Stimulated activated CD4-positive, alpha-beta T cell treated with anti-CD3 and anti-CD28 coated beads, TNF-alpha, amount 100 ng/mL, for 1 hour (primary cell): ENCODE measurements at places on chromosomes 13 and 19.

GRCh38 chr13:113142876-113143275 lies 15.6 kb upstream of the PROZ start:
- no peak for DNase-seq

- no peak for DNase-seq
These were observed 1.2 kb downstream of the RANBP3 start for GRCh38 chr19:5976768-5977167.

- DNase-seq: no peak
These were observed 16.6 kb downstream of the POU4F1 start for GRCh38 chr13:78586706-78587105.

- DNase-seq: no peak
These were observed 5.9 kb upstream of the GPR18 start for GRCh38 chr13:99264051-99264450.

DNA sequence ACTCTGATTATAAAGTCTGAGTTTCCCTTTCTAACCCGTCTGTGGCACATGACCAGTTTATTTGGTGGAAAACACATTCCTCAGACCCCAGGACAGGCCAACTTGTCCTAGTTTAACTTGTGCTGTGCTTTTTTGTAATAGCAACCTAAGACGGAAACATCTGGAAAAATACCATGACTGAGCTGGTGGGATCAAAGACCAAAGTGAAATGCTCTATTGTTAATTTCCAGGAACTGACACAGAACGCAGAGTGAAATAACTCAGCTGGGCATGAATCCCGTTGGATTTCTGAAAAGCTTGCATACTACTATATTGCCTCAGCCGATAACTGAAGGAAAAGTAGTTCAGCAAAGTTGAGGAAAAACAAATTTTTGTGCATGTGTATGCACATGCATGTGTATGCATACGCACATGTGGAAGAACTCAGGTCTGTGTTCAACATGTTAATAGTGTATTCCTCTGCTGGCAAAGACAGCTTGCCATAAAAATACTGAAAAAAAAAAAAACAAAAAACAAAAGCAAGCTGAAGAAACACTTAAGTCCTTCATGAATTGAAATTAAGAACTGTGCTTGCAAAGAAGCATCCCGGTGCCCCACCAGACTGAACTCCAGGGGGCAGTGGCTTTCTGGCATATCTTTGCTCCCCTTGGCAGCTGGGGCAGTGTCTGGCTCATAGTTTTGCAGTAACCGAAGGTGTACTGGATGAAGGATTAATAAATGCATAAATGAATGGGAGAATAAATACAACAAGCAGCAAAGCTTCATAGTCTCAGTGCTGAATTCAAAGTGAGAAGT lies 187.8 kb downstream of the LHFPL6 start:
- no peak for DNase-seq

DNA sequence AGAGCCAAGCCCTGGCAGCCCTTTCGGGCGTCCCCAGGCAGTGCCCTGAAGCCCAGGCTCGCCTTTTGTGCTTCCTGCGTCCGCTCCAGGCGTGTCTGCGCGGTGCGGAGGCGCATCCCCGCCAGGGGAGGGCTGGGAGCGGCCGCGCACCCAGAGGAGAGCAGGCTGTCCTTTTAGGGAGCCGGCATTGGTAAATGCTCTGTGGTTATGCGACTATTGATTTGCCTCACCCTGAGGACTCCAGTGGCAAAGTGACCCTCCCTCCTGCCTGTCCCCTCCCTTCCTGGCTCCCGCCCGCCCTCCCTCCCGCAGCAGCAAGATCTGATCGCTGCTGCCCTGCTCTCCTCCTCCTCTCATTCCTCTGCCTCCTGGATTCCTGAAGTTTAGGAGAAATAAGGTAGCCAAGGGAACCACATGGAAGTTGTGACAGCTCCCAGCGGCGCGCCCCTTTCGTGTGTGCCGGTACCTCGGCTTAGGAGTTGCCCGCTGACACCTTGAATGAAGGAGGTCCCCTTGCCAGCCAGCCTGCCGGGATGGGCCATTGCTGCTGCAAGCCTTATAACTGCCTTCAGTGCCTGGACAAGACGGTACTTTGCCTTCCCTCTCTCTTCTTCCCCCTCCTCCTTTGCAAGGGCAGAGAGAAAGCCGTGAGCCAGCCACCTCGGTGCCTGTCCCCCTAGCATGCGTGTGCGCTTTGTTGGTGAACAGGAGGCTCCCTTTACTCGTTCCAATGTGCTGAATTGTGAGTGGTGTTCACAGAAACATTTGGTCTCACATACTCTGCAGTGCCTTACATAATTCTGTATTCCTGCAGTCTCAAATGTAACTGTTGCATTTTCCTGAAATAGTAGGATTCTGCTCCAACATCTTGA lies 166.9 kb downstream of the SLC7A1 start:
- no peak for DNase-seq

DNA sequence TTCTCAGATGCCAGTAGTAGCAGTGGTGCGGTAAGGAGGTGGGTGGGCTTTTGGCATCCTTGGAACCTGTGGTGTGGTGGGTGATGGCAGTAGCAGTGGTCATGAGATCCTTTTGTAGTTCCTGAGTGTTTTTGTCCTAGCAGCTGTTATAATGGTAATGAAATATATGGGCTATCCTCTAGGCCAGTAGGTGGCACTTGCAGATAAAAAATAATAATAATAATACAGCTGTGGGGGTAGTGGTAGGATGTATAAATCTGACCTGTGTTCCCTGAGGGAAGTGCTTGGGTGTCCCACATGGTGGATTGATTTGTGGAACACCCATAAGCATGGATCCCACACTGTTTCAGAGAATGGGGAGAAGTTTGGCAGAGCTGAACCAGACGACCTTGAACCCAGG lies 334.0 kb downstream of the SLITRK5 start:
- DNase-seq: no peak

DNA sequence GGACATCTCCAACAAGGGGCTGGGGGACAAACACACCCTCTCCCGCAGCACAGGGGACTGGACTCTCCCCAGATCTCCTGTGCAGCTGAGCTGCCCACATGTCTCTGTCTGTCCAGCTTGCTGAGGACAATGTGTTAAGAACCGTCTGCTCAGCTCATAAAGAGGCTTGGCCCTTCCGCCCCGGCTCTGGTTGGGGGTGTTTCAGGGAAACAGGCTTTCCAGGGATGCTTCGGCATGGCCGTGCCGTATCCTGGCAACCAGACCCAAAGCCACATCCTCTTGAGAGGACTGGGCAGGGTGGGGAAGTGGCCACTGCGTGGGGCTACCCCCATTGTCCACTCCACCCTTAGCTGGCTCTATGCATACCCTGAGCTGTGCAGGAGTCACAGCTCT lies 41.1 kb upstream of the CHST8 start:
- DNase-seq: no peak

GRCh38 chr13:111911754-111912452 lies 155.0 kb upstream of the SOX1 start:
- no peak for DNase-seq

- no peak for DNase-seq
These were observed 11.3 kb downstream of the ATP7B start for GRCh38 chr13:51999921-52000320.

- no peak for DNase-seq
These were observed 2.5 kb downstream of the COX6B2 start for GRCh38 chr19:55352040-55352439.

GRCh38 chr19:48246101-48246500 lies 9.6 kb downstream of the CARD8 start:
- no peak for DNase-seq

DNA sequence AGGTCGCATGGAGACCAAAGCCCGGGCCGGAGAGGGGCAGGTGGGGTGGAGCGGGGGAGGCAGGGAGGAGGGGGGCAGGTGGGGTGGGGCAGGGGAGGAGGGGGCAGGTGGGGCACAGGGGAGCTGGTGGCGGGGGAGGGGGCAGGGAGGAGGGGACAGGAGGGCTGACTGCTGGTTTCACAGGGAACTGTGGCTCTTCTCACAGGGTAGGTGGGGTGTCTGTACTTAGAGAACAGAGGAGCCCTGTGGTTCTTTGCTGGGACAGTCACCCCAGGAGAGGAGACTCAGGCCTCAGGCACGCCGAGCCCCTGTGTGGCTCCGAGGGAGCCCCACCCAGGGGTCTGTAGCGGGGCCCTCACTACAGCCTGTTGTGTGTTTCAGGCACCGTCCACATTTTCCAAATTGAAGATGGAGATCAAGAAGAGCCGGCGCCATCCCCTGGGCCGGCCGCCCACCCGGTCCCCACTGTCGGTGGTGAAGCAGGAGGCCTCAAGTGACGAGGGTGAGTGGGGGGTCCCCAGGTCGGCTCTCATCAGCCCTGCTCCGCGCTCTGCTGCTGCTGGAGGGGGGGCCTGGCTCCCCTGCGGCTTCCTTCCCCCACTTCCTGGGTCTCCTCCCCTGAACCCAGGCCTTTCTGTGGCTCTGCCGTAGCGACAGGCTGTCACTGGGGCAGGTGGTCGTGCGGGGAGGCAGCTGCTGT lies 162.7 kb downstream of the KDM4B start:
- DNase-seq: no peak

DNA sequence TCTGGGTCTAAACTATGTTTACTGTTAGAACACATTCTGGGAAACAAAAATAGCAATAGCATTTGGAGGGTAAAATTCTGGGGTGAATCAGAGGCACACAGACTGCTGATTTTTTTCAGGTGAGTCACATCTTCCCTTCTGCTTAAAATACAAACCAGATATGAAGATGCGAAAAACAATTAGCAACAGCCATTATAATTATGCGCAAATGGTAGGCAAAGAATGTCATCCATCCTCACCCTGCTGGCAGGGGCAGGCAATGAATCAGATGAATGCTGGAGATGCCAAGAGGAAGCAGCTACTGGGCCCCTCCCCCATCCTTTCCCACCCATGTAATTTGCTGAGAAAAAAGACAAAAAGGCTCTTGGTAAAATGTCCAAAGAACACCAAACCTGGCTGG lies 282.9 kb downstream of the KLF5 start:
- no peak for DNase-seq

DNA sequence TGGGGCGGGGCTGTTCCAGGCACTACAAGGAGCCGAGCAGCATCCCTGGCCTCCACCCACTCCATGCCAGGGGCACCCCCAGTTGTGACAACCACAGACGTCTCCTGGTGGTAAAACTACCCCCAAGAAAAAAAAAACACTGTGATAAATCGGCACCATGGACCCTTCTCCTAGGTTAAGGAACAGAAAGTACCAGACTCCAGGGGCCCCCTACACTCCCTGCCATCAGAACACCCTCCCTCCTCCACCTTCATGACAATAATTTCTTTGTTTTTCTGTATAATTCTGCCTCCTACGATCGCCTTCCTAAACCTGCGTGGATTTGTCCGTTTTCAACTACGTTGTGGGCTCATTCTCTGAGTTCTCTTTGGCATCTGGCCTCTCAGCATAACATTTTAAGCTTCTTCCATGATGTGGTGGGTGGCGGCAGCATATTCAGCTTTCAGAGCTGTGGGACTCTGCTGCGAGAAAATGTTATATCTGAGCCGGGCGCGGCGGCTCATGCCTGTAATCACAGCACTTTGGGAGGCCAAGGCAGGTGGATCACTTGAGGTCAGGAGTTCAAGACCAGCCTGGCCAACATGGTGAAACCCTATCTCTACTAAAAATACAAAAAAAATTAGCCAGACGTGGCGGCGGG lies 8.6 kb downstream of the TLE2 start:
- no peak for DNase-seq

DNA sequence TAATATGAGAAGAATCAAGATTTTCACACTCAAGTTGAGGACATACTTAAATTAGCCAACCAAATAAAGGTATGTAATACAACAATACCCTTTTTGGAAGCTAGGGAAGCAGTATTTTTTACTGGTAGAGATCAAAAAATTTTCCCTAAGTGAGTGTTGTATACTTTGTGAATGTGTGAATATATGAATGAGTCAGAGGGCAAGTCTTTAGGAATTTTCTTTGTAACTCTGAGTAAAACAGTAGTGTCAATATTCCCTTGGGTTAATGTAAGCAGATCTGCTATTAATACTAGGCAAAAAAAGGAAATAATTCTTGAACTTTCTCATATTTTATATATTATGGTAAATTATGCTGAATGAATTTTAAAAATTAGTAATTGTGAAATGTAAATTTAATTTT lies 1161.8 kb upstream of the MIR17HG start:
- DNase-seq: no peak

GRCh38 chr19:7983995-7984837 lies 21.2 kb downstream of the ELAVL1 start:
- DNase-seq: no peak
